ENCODE measurements at places on chromosomes 1 and 21. TPM values are rescaled to one million over a fixed set of nuclear protein-coding genes. Genes with fewer than 3 reads are reported as not detected.

GRCh38 chr21:44828362-44829056 lies 10.6 kb upstream of the SUMO3 start:
- no peak overlapping the region for H3K27ac ChIP-seq
- H3K36me3 ChIP-seq = no peaks in the 10 kb centered on the region
- H3K27me3 ChIP-seq = no peaks in the 10 kb centered on the region
- DNase-seq = no peak
- H3K4me3 ChIP-seq = no peak overlapping the region

- no peaks in the 10 kb centered on the region for H3K36me3 ChIP-seq
- DNase-seq = no peak
- peaks cover 97% of the 10 kb centered on the region for H3K4me1 ChIP-seq
- H3K27me3 ChIP-seq = no peaks in the 10 kb centered on the region
- no peak overlapping the region for H3K4me3 ChIP-seq
Observed at GRCh38 chr1:25703041-25703440, 86.5 kb downstream of the MAN1C1 start.

DNA sequence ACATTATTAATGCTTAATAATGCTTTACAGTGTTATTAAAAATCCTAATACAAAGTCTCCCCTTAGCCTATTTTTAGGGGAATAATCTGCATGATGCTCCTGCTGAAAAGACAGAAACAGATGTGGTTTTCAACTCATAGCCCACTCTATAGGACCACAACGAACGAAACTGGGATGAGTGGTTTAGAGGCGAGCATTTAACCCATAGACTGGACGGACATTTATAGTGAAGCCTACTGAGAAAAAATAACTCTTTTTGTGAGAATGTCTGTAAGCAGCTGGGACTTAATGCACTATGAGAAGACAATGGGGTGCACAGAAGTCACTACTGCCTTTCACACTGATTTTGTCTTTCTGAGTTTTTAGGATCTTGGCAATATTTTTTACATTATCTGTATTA lies 1599.6 kb upstream of the B3GALT2 start:
- no peaks in the 10 kb centered on the region for H3K27me3 ChIP-seq
- H3K27ac ChIP-seq = no peak overlapping the region
- no peak for DNase-seq
- H3K36me3 ChIP-seq = no peaks in the 10 kb centered on the region
- H3K4me3 ChIP-seq = no peak overlapping the region

- no peak overlapping the region for H3K27ac ChIP-seq
- DNase-seq = peak; percentile 57
- H3K4me3 ChIP-seq = peak overlapping the region; percentile 22
Observed at GRCh38 chr1:63320022-63320721, 2.2 kb upstream of the FOXD3 start.

CD53 gene
- 62.0 TPM for total RNA-seq

C1orf185 gene
- not detected for total RNA-seq

DNA sequence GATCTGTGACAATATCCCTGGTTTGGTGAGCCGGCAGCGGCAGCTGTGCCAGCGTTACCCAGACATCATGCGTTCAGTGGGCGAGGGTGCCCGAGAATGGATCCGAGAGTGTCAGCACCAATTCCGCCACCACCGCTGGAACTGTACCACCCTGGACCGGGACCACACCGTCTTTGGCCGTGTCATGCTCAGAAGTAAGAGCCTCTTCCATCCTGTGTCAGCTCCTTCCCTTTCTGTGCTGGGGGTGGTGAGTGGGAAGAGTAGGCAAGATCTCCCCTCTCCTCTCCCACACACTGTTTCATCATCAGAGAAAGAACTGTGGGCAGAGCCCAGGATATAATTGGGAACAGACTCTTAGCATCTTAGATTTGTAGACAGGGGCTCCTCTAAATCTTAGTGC lies 6.1 kb downstream of the WNT2B start:
- DNase-seq = no peak
- H3K4me3 ChIP-seq = no peak overlapping the region
- peaks cover 11% of the 10 kb centered on the region for H3K4me1 ChIP-seq

DNA sequence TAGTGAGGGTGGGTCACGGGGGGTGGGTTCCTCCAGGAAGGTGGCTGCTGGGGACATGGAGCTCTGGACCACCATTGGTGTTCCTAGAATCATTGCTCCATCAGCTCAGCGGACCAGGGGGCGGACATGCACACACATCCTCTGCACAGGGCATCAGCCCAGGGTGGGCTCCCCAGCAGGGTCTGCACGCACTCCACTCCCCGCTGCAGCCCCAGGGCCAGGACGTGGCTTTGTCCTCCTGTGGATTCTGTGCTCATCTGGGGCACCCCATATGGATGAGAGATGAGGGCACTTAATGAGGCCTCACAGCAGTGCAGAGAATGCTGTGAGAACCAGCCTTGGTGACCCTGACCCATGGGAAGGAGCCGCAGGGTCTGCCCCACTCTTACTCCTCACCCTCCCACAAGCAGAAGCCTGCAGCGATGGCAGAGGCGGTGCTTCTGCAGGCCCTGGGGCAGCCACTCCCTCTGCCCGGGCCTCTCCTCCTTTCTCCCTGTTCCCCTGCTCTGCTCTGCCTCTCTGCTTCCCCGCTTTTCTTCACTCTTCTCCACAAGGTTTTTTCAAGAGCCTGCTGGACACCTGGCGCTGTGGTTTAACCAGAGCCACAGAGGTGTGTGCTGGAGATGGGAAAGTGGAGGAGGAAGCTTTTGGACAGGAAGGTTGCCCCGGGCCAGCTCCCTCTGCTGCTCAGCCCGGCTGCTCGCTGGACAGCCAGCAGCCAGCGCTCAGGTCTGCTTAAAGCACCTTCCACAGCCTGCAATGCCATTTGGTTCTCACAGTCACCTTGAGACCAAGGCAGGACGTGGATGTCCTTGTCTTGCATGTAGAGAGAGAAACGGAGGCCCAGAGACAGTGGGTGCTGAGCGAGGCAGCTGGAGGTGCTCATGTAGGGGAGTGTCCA lies 26.3 kb upstream of the PCBP3 start:
- no peak overlapping the region for H3K4me3 ChIP-seq
- H3K4me1 ChIP-seq = peaks cover under 1% of the 10 kb centered on the region
- H3K27me3 ChIP-seq = peaks cover 69% of the 10 kb centered on the region
- no peak overlapping the region for H3K27ac ChIP-seq
- no peaks in the 10 kb centered on the region for H3K36me3 ChIP-seq
- no peak for DNase-seq

DNA sequence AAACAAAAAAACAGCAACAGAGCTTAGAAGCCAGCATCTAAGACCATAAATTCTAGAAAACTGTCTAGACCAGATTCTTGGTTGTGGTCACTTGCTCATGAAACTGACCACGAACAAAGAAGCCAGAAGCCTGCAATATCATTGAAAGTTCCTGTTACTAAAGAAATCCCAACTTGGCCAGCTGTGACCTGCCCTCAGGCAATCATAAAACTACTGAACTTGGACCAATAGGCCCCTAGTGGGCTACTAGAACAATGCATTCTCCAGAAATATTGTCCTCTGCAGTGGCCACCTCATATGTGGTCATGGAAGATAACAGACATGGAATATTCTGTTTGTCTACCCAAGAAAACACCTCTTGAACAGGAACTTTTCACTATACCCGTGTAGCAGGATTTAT lies 87.7 kb downstream of the SPATA17 start:
- no peaks in the 10 kb centered on the region for H3K36me3 ChIP-seq
- no peak overlapping the region for H3K27ac ChIP-seq
- no peak overlapping the region for H3K4me3 ChIP-seq
- H3K4me1 ChIP-seq = no peaks in the 10 kb centered on the region
- DNase-seq = no peak

CASQ2 gene
- total RNA-seq = 138 TPM
